ENCODE measurements at places on chromosomes 3 and 15. TPM values are rescaled to one million over a fixed set of nuclear protein-coding genes. Genes with fewer than 3 reads are reported as not detected.

DNA sequence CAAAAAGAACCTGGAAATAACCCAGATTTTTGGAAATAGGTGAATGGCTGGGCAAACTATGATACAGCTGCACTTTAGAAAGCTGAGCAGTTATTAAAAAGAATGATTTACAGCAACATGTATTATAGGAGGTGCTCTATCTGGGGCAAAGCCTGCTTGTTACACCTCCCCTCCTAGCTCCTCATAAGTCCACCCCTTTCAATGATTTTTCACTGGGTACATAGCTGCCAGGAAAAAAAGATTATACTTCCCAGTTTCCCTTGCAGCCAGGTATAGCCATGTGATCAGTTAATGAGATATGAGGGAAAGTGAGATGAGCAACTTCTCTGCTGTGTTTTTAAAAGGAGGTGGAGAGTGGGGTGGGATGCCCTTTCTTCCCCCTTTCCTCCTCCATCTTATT is 97.7 kb downstream of the CHST2 start:
- DNase-seq = no peak

DNA sequence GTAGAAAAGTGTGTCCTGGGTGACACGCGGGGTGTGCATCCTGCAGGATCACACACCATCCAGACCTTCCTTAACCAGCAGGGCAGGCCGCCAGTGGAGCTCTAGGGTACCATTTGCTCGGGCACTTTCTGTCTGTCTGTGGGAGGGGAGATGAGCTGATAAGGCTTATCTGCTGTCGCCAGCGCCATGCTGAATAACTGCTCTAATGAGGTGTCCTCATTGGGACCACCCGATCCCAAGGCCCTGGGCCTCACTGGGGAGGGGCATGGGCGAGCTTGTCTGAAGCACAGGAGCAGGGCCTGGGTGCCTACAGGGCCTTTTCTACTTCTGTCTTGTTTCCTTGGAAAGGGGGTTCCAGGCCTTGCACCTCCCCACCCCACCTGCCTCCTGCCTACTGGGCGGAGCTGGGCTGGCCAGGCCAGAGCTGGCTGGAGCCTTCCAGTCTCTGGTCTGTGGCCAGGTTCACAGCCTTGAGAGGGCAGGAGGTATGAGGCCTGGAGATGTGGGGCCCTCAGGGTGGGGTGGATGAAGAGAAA is 2.5 kb upstream of the GATA2 start:
- DNase-seq = no peak

DNA sequence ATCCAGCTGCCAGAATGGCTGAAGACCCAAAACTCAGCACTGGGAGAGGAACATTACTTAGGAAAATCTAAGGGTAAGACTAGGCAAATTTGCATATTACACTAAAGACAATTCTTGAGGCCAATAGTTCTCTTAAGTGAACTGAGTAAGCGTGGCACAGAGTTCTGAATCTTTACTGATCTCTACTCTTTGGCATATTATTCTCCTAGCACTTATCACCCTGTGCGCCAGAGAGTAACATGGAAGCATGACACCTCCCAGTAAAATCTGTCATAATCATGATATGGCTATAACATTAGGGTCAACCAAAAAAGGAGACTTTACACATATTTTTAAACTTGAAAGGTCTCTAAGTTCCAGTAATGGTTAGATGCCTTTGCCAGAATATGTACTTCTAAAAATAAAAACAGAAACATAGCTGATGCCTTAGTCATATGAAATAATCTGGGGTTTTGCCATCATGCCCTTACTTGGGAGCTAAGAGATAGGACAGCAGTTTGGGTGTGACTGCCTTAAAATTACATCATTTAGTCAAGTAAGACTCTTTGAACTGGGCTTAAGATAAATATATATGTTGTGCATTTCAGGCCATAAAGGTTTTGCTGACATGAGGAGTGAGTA is 290.5 kb downstream of the PLCL2 start:
- no peak for DNase-seq

DNA sequence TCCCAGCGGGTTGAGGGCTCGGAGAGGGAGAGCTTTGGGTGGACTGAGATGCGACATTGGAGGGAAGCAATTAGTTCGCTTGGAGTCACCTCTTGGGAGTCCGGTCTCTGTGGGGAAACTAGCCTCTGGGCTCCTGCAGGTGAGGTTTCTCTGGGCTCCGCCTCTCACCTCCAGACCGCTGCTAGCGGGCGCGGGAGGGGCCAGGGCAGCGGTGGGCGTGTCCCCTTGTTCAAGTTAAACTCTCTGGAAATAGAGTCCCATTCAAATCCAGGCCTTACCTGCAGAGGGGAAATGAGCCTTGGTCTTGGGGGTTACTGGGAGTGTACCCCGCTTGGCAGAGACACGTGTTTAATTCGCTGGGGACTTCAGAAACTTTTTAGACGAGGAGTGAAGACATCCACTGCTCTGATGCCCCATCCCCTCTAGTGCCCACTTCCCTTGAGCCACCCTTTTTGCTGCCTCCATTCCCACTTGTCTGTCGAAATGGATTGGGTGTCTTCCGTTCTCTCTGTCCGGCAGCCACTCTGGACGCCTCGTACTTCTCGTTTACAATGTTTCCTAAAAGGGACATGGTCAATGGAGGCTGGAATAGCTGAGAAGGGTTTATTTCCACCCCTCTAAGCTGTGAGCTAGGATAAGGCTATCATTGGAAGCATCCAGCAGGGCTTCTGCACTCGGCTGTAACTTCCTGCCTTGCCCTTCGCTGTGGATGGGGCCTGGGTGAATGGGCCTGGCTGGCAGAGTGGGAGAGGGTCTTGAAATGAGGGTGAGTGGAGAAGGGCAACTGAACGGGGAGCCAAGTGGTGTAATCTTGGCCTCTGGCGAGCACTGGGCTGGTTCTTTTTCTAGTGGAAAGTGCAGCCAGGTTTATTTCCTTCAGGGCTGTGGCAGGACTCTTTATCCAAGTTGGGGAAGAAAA is 1.1 kb downstream of the MITF start:
- no peak for DNase-seq

GRCh38 chr15:60697750-60698149 is 218.8 kb upstream of the ICE2 start:
- no peak for DNase-seq

DNA sequence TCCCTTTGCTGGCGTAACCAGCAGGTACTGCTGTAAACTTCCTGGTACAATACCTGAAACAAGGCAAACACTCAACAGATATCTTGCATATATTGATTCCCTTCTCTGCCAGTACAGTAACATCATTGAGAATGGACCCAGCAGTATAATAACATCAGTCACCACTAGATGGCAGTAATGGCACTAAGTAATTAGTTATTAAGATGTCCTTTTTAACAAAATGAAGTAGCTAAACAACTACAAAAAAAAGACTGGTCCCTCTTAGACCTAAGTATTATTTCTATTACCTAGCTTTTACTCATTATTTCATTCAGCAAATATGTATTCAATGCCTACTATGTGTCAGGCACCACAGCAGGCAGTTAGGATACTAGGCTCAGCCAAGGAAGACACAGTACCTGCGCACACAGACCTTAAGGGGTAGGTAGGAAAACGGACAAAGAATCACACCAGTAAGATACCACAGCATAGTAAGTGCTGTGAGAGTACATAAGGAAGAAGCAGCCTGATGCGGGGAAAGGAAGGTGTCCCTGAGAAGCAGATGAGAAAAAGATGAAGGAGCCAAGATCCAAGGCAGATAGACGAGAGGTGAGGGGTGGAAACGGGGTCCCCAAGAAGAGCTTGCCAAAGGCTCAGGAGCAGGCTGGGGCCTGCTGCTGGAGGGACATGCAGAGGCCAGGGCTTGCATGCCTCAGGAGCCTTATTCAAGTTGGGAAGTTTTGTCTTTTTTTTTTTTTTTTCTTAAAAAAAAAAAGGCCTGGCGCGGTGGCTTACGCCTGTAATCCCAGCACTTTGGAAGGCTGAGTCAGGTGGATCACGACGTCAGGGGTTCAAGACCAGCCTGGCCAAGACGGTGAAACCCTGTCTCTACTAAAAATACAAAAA is 102.7 kb upstream of the CHD2 start:
- DNase-seq = no peak

The NMNAT3 gene
- 11.7 TPM for total RNA-seq
